ENCODE measurements at places on chromosomes 5 and 9.

DNA sequence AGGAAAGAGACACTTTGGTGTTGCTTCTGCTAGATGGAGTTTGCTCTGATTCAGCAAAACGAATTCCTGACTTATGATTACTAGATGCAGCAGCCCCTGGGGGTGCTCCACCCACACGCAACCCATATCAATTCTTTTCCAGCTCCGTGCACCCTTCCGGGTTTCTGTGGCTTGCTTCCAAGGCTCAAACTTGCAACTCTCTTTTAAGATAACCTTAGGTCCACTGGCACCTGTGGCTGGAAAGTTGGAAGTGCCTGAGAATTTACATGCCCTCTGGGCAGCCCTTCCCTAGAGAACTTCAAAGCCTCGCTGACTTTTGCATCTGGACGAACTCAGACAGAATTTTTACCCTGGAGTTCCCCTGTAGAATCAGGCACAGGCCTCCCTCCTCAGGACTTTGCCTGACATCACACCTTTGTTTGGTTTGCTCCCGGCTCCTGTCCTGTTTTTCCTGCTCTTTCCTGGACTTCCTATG, 224.9 kb downstream of the SNX18 start:
- no peak for DNase-seq
- H3K27me3 ChIP-seq = no peaks in the 10 kb centered on the region
- no peak overlapping the region for H3K4me3 ChIP-seq
- peaks cover 17% of the 10 kb centered on the region for H3K4me1 ChIP-seq

- DNase-seq = no peak
- no peak overlapping the region for H3K27ac ChIP-seq
- no peak overlapping the region for H3K4me3 ChIP-seq
- H3K27me3 ChIP-seq = peaks cover 35% of the 10 kb centered on the region
Measured at GRCh38 chr5:157993201-157993600, 134.3 kb upstream of the CLINT1 start.

GRCh38 chr5:56818450-56819037, 3.2 kb downstream of the MAP3K1 start:
- peak overlapping the region; percentile 85 for H3K27ac ChIP-seq
- no peaks in the 10 kb centered on the region for H3K36me3 ChIP-seq
- H3K4me1 ChIP-seq = peaks cover 66% of the 10 kb centered on the region

DNA sequence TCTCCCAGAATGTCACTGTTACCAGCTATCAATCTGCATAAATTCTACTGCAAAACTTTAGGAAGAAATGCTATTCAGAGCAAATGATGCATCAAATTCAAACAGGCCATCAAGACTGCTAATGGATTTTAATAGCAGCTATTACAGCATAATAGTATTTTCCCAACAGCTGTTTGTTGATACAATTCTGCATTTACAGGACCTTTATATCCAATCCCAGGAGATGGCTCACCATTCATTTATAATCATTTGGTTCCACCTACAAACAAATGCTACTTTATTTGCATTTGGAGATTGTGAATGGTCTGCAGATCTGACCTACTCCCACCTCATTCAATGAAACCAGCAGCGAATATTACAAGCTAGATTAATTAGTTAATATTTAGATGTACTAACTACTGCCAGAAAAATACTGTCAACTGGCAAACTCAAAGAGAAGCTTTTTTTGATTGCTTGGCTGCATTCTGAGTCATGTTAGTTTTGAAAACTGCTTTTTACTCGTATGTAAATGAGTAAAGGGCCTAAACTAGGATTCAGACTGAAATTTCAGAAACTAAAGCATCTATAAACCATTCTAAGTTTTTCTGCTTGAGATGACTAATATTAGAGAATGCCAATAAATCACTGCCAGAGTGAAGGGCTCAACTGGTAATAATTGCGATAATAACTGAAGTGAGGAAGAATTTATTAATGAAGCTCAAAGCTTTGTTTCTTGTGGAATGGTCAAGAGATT, 7.1 kb upstream of the PCA3 start:
- peaks cover 2% of the 10 kb centered on the region for H3K27me3 ChIP-seq
- no peak overlapping the region for H3K27ac ChIP-seq
- H3K4me3 ChIP-seq = no peak overlapping the region
- no peaks in the 10 kb centered on the region for H3K36me3 ChIP-seq
- peaks cover 19% of the 10 kb centered on the region for H3K4me1 ChIP-seq
- no peak for DNase-seq

DNA sequence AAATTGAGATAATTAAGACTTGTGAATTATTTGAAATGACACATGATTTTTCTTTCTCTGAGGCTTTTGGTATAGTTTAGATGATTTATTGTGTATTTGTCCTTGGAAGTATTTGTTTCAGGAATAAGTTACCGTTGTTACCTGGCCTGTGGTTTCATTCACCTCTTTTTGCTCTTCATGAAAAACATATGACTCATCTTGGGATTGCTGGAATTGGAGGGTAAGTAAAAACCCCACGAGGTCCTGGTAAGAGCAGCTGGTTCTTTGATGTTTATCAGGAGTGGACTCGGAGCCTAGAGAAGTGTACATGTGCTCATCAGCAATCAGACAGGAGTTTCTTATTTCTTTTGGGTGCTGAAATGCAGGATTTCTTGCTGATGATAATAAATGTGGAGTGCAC, 275.3 kb downstream of the PSAT1 start:
- H3K27ac ChIP-seq = no peak overlapping the region
- no peaks in the 10 kb centered on the region for H3K4me1 ChIP-seq
- H3K36me3 ChIP-seq = no peaks in the 10 kb centered on the region
- H3K27me3 ChIP-seq = peaks cover 5% of the 10 kb centered on the region
- no peak overlapping the region for H3K4me3 ChIP-seq

DNA sequence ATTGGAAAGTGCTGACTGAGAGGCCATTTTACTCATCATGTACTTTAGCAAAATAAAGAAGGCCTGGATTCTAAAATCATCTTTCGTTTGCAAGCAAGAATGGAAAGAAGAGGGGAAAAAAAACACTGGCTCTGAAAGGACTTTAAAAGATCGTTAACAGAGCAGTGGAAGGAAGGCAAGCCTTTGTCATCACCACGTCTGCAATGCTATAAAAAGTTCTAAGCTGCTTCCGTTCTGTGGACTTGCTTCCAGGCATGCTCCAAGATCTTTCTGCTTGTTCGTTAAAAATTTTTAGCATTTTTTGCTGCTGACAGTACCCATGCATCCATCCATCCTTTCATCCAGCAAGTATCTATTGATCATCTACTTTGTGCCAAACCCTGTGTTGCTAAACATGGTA, 226.5 kb downstream of the GABBR2 start:
- H3K27me3 ChIP-seq = peaks cover 22% of the 10 kb centered on the region
- H3K4me1 ChIP-seq = no peaks in the 10 kb centered on the region
- no peak for DNase-seq
- H3K27ac ChIP-seq = no peak overlapping the region
- no peaks in the 10 kb centered on the region for H3K36me3 ChIP-seq

DNA sequence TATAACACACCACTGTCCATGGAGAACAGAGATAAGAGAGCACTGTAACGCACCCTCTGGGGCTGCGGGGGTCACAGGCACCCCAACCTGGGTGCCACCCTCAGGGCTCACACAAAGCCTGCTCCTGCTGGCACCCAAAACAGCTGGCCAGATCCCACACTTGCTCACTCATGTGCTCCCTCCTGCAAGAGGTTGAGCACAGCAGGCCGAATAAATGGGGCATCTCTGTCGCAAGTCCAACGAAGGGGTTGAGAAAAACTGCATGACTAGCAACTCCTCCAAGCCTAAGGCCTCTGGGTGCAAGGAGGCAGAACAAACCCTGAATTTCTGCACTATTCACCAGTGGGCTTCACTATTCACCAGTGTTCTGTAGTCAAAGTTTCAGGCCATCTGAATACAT, 80.3 kb downstream of the SECISBP2 start:
- H3K4me1 ChIP-seq = peaks cover 26% of the 10 kb centered on the region
- H3K27ac ChIP-seq = peak overlapping the region; percentile 89
- DNase-seq = no peak

- peaks cover 16% of the 10 kb centered on the region for H3K4me1 ChIP-seq
- H3K27ac ChIP-seq = no peak overlapping the region
- H3K27me3 ChIP-seq = peaks cover 3% of the 10 kb centered on the region
- H3K4me3 ChIP-seq = no peak overlapping the region
Measured at GRCh38 chr5:52673495-52673894, 114.2 kb upstream of the ITGA1 start.

DNA sequence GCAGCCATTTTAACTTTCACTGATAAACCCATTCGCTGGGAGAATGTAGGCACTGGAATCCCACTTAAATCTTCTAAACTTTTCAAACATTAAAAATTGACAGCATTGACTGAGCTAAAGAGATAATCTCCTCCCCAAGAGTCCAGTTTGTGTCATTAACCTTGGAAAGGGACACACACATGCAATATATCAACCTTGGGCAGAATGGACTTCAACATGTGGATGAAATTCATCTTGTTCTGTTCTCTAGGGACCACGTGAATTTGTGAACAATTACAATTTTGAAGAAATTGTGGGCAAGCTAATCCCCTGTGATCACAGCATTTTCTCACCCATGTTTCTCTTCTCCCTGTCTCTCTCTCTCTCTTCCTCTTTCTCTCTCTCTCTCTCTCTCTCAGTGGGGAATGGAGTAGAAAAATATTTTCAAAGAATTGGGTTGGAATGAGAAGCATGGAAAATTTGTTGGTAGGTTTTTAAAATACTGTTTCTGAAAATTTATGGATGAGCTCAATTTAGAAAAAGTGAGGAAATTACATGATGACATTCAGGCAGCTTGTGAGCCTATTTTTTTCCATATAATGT, 553.7 kb downstream of the EBF1 start:
- H3K36me3 ChIP-seq = no peaks in the 10 kb centered on the region
- H3K4me3 ChIP-seq = no peak overlapping the region
- no peak overlapping the region for H3K27ac ChIP-seq
- H3K4me1 ChIP-seq = peaks cover 32% of the 10 kb centered on the region
- peaks cover 4% of the 10 kb centered on the region for H3K27me3 ChIP-seq

- H3K4me3 ChIP-seq = no peak overlapping the region
- H3K27ac ChIP-seq = no peak overlapping the region
Measured at GRCh38 chr9:105138306-105138801, 106.1 kb upstream of the SLC44A1 start.

DNA sequence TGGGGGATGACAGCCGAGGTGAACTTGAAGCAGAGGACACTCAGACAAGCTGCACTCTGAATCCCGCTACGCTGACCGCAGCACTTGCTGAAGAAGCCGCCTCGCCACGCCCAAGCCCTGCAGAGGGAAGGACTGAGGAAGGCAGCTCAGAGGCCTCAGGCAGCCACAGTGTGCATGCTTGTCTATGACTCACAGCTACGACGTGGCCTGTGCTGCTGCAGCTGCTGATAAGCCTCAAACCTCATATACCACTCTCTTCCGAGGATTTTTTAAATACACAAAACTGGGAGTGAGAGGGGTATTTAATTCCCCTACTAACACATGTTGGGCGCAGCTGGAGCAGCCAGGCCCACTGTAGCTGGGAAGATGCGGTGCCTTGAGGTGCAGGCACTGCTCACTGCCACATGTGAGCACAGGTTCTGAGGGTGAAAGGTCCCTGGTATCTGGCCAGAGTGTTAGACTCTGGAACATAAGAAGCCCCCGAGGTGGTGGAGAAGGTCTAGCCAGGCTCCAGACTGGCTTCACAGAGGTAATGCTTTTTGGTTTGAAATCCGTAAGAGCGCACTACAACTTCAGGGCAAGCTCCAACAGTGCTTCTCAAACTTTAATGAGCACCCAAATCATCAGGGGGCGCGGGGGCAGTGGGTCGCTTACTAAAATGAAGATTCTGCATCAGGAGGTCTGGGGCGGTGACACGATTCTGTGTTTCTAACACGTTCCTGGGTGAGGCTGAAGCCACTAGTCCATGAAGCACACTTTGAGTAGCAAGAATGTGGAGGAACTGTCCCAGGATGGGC, 196.8 kb downstream of the AUH start:
- peak overlapping the region; percentile 77 for H3K4me3 ChIP-seq
- DNase-seq = peak; percentile 87
- peak overlapping the region; percentile 92 for H3K27ac ChIP-seq
- H3K4me1 ChIP-seq = peaks cover 56% of the 10 kb centered on the region
- no peaks in the 10 kb centered on the region for H3K36me3 ChIP-seq

DNA sequence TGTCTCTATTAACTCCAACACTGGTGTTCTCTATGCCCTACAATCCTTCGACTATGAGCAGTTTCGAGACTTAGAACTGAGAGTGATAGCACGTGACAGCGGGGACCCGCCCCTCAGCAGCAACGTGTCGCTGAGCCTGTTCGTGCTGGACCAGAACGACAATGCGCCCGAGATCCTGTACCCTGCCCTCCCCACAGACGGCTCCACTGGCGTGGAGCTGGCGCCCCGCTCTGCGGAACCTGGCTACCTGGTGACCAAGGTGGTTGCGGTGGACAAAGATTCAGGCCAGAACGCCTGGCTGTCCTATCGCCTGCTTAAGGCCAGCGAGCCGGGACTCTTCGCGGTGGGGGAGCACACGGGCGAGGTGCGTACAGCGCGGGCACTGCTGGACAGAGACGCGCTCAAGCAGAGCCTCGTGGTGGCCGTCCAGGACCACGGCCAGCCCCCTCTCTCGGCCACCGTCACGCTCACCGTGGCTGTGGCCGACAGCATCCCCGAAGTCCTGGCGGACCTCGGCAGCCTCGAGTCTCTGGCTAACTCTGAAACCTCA, 2.0 kb downstream of the PCDHGA11 start:
- H3K27me3 ChIP-seq = peaks cover 82% of the 10 kb centered on the region
- peaks cover 10% of the 10 kb centered on the region for H3K4me1 ChIP-seq
- H3K27ac ChIP-seq = no peak overlapping the region
- no peak overlapping the region for H3K4me3 ChIP-seq
- peaks cover 39% of the 10 kb centered on the region for H3K36me3 ChIP-seq
- no peak for DNase-seq

- H3K27ac ChIP-seq = peak overlapping the region; percentile 85
- peak overlapping the region; percentile 58 for H3K4me3 ChIP-seq
- no peaks in the 10 kb centered on the region for H3K36me3 ChIP-seq
- peaks cover 5% of the 10 kb centered on the region for H3K27me3 ChIP-seq
- peaks cover 49% of the 10 kb centered on the region for H3K4me1 ChIP-seq
Measured at GRCh38 chr9:137000177-137000930, 4.0 kb upstream of the CLIC3 start.

GRCh38 chr5:82735160-82735789, 341.9 kb downstream of the TMEM167A start:
- no peak overlapping the region for H3K4me3 ChIP-seq
- H3K36me3 ChIP-seq = no peaks in the 10 kb centered on the region
- no peak overlapping the region for H3K27ac ChIP-seq
- peaks cover 11% of the 10 kb centered on the region for H3K4me1 ChIP-seq
- no peaks in the 10 kb centered on the region for H3K27me3 ChIP-seq

DNA sequence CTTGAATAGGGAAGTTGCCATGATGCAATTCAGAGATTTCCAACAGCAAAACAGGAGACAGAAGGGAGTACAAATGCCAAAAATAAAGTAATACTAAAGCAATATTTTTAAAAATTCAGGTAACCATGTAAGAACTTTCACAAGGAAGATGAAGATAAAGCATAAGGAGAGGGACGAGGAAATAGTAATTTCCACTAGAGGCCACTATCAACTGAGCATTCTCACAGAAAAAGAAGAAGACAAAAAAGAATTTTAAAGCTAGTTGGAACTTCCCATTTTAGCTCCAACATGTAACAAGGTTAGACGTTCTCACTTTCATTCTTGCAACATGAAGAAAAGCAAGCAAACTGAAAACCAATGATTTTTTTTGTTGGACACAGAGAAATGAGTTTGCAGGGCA, 779.9 kb upstream of the CDH6 start:
- no peak for DNase-seq
- H3K27me3 ChIP-seq = no peaks in the 10 kb centered on the region
- no peak overlapping the region for H3K4me3 ChIP-seq
- H3K4me1 ChIP-seq = no peaks in the 10 kb centered on the region
- no peaks in the 10 kb centered on the region for H3K36me3 ChIP-seq

Measured in activated naive CD8-positive, alpha-beta T cell treated with anti-CD3 and anti-CD28 coated beads, Interleukin-2, amount 50 U/mL, for 24 hours (primary cell).